ENCODE measurements at places on chromosomes 11 and 22. TPM values are rescaled to one million over a fixed set of nuclear protein-coding genes. Genes with fewer than 3 reads are reported as not detected.

Gene CARD10
- total RNA-seq, result 6.1 TPM

Gene SCGB1C1
- total RNA-seq, result not detected

Gene HOATZ
- not detected for total RNA-seq

DNA sequence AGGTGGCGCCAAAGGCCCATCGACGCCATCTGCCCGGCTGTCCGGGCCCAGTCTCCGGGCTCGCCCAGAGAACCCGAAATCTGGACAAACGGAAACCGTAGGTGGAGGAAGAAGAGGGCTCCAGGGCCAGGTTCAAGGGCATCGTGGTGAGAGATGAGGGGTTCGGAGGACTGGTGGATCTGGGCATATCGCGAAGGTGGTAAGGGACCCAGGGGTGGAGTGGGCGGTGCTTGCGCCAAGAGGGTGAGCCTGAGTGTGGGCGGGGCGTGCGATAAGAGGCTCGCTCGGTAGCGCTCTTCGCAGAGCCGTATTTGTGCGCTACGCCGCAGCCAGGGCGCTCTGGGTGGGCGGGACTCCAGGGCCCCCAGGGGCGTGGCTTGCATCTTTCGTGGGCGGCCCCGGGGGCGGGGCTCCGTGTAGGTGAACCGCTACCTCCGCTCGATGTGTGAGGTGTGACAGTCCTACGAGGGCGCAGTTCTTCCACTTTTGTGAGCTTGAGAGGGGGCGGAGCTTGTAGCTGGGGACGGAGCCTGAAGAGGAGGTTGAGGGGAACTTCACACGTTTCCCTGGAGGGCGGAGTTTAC lies 4.8 kb downstream of the CD248 start:
- H3K4me3 ChIP-seq, result peak overlapping the region; percentile 63
- H3K4me1 ChIP-seq, result peaks cover 14% of the 10 kb centered on the region
- H3K27ac ChIP-seq, result peak overlapping the region; percentile 48

GRCh38 chr11:93613231-93613831 lies 48.2 kb upstream of the CEP295 start:
- H3K27me3 ChIP-seq, result no peaks in the 10 kb centered on the region
- no peak for DNase-seq
- no peak overlapping the region for H3K27ac ChIP-seq
- no peaks in the 10 kb centered on the region for H3K36me3 ChIP-seq

DNA sequence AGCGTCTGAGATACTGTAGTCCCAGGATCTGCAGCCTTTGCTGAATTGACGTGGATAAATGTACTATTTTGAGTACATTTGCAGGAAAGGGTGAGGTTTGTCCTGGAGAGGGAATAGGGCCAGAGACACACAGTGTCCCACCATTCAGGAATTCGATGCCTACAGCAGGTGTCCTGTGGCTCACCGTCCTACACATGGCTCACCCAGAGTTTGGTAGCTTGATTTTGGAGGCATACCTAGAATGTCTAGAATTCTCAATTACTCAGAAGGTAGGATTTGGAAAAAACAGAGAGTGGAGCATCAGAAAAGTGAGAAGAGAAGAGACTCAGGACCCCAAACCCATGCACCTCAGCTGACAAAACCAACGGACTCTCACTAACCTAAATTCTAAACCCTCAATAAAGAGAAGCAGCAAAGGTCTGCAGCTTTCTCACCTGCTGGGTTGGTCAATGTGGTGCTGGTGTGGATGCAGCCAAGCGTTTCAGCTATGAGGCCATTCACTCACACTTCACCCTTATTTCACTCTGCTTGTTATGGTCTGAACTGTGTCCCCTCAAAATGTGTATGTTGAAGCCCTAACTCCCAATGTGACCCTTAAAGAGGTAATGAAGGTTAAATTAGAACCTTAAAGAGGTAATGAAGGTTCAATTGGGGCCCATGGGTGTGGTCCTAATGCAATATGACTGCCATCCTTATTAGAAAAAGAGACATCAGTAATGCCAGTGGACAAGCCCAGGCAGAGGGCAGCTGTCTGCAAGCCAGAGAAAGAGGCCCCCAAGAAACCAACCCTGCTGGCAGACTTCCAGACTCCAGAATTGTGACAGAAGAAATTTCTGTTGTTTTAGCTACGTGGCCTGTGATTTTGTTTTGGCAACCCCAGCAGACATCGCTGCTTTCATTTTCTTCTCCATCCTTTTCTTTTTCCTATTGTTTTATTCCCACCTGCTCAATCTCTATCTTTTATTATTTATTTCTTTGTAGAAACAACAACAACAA lies 187.8 kb downstream of the SNX19 start:
- H3K27me3 ChIP-seq, result no peaks in the 10 kb centered on the region
- no peaks in the 10 kb centered on the region for H3K36me3 ChIP-seq
- no peak overlapping the region for H3K27ac ChIP-seq
- DNase-seq, result no peak
- H3K4me3 ChIP-seq, result no peak overlapping the region

GRCh38 chr11:119664063-119664572 lies 64.9 kb downstream of the NECTIN1 start:
- no peak overlapping the region for H3K27ac ChIP-seq
- H3K27me3 ChIP-seq, result no peaks in the 10 kb centered on the region
- H3K4me3 ChIP-seq, result no peak overlapping the region
- peak; percentile 16 for DNase-seq

DNA sequence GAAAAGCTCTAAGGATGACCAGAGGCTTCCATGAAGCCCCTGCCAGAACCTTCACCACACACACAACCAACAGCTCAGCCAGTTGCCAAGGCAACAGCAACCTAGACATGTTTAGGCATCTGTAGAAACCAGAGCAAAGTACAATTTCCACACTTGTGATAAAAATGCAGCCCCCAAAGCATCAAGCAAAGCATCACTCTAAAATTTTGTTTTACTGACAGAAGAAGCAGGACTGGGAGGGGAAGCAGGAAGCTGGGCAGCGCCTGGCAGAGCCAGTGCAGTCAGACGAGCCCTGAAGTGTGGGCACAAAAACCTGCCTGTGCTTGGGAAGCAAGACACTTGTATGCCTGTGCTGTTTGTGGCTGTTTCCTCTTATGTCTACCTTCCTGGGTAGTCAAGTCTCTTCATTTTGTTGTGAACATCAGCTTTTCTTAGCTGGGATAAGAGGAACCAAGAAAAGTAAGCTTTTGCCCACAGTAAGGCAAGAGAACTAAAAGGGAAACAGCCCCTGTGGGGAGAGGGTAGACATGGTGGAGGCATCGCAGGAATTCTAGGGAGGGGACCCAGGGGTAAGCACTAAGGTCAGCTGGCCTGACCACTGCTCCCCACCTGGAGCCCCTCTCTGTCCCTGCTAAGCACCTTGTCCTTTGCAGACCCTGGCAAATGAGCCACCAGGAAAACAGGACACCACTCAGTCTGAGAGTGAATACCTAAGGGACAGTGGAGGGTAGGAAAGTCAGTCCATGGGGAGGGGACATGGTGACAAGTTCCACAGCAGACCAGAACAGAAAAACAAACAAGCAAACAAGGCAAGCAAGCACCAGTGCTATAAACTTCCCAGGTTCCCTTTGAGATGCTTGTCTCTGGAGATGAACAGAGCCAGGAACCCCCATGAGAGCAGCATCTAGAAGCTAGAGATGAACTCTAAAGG lies 13.4 kb downstream of the PACSIN2 start:
- no peak for DNase-seq
- peaks cover 51% of the 10 kb centered on the region for H3K4me1 ChIP-seq
- H3K27ac ChIP-seq, result peak overlapping the region; percentile 81
- H3K4me3 ChIP-seq, result no peak overlapping the region

DNA sequence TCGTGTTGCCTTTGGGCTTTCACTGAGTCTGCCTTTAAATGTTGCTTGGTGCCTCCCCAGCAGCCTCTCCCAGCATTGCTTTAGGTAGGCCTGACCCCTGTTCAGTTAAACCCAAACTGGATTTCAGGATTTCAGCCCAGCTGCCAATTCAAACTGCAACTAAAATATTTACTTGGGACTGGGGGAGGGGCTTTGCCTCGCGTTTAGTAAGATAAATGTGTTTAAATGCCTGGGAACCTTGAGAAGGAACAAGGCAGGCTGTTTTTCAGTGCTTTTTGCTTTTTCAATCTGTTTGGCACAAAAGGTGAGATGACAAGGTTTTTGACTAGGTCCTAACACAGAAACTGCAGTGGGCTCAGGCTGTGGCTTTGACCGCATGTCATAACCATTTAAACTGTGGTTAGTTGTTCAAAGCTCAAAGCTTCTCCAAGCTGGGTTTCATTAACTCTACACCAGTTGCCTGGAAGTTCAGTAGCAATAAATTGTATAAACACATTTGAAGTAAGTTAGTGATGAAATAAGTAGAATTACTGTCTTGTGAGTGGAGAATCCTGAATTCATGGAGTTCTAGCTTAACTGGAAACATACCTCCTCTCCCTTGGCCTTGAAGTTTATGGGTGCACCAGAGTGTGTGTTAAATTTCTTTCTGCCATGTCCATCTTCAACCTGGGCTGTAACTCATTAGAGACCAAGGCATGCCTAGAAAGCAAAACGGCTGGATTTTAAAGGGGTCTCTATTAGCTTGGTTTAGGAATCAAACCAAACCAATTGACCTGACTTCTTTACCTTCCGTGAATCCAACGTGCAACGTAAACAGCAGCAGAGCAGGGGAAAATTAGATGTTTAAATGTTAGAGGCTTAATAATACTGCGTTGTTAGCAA lies 3.6 kb downstream of the PKNOX2 start:
- H3K4me3 ChIP-seq, result no peak overlapping the region
- no peaks in the 10 kb centered on the region for H3K36me3 ChIP-seq
- peak overlapping the region; percentile 30 for H3K27ac ChIP-seq
- no peaks in the 10 kb centered on the region for H3K27me3 ChIP-seq

GRCh38 chr11:62974848-62975522 lies 9.8 kb downstream of the SLC22A6 start:
- no peak for DNase-seq
- H3K4me1 ChIP-seq, result no peaks in the 10 kb centered on the region
- peaks cover 2% of the 10 kb centered on the region for H3K27me3 ChIP-seq
- H3K27ac ChIP-seq, result no peak overlapping the region

DNA sequence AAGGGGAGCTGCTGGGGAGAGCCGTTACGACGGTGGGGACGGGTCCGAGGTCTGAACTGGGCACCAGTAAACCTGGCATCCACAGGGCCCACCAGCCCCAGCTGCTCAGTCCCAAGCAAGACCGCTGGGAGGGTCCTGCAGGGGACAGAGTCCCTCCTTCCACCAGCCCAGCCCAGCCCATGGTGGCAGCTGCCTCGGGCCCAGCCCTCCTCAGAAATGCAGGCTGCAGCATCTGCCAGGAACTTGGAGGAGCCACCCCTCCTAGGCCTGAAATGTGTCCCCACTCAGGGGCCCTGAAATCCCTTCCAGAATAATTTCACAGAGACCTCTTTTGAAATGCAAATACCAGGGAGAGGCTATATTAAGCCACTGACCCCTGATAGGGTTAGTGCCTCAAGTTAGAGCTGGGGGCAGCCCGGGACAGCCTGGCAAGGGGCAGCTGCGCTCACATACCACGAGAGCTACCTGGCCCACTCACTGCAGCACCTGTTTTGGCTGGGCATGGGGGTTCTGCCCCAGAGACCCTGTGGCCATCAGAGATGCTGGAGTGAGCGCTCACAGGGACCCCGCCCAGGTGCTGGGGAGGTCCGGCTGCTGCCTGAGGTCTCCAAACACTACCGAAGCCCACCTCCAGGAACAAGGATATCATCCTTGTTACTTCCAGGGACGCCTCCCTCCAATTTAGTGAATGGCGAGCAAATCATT lies 53.1 kb downstream of the CELSR1 start:
- H3K4me3 ChIP-seq, result no peak overlapping the region
- peaks cover 15% of the 10 kb centered on the region for H3K27me3 ChIP-seq
- no peaks in the 10 kb centered on the region for H3K36me3 ChIP-seq
- DNase-seq, result no peak
- no peak overlapping the region for H3K27ac ChIP-seq

DNA sequence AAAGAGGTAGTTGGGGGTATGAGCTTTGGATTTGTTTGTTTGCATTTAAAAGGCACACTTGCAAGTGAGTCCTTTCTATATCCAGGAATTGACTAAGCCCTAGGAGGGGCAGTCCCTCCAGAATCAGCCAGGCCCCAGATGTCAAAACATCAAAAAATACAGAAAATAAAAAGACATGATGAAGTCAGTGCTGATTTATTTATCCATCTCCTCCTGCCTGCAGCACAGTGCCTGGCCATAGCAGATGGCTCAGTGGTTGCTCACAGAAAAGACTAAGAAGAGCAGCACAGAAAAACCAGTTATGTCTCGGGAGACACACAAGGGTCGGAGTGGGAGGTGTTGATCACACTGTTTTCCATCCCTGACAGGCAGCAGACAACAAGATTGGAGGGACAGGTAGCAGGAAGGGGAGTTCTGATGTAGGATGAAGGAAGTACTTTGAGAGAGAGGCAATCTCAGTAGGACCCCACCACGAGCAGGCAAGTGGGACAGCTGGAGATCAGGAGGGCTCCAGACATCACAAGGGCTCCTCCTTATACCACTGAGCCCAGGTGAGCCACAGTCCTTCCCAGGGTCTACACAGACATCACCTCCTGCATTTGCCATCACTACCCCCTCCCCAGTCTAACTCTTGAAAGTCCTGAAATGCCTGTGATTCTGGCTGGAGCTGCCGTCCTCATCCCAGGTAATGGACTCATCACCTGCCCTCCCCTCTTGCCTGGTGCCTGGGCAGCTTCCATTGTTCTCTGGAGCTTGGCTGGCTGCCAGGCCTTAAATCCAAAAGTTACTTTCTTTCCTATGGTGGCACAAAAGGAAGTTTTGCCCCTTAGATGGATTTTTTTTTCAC lies 32.3 kb downstream of the TMPRSS5 start:
- H3K27ac ChIP-seq, result no peak overlapping the region
- DNase-seq, result peak; percentile 14
- H3K36me3 ChIP-seq, result no peaks in the 10 kb centered on the region

- H3K4me3 ChIP-seq, result no peak overlapping the region
- peak; percentile 68 for DNase-seq
- H3K27ac ChIP-seq, result no peak overlapping the region
- no peaks in the 10 kb centered on the region for H3K4me1 ChIP-seq
- no peaks in the 10 kb centered on the region for H3K27me3 ChIP-seq
- H3K36me3 ChIP-seq, result no peaks in the 10 kb centered on the region
These were observed 9.2 kb upstream of the MAPK1 start for GRCh38 chr22:21876486-21877176.

- H3K4me3 ChIP-seq, result no peak overlapping the region
- H3K27ac ChIP-seq, result no peak overlapping the region
- H3K27me3 ChIP-seq, result no peaks in the 10 kb centered on the region
- peak; percentile 49 for DNase-seq
These were observed 16.1 kb upstream of the RELT start for GRCh38 chr11:73359930-73360742.

DNA sequence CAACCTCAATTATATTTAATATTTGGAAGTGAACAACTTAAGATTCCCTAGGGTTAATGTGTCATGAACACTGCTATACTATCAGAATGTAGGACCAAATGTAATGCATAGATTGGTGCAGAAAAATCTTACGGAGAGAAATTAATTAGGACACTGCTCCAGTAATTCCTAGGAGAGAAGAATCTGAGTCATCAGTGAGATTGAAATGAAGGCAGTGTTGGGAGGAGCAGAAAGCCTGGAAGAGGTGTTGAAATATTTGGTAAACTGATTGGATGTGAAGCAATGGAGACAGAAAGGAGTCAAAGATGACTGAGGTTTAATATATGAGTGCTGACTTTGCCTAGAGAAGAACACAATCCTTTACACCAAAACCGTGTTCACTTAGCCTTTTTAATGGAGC lies 836.0 kb downstream of the FAM181B start:
- no peaks in the 10 kb centered on the region for H3K27me3 ChIP-seq
- H3K4me1 ChIP-seq, result no peaks in the 10 kb centered on the region
- H3K27ac ChIP-seq, result no peak overlapping the region
- no peak overlapping the region for H3K4me3 ChIP-seq
- no peak for DNase-seq
- no peaks in the 10 kb centered on the region for H3K36me3 ChIP-seq
